ENCODE measurements at places on chromosomes 11 and 22.

GRCh38 chr11:47415949-47416472 lies 7.6 kb downstream of the SLC39A13 start:
- peak; percentile 94 for DNase-seq

DNA sequence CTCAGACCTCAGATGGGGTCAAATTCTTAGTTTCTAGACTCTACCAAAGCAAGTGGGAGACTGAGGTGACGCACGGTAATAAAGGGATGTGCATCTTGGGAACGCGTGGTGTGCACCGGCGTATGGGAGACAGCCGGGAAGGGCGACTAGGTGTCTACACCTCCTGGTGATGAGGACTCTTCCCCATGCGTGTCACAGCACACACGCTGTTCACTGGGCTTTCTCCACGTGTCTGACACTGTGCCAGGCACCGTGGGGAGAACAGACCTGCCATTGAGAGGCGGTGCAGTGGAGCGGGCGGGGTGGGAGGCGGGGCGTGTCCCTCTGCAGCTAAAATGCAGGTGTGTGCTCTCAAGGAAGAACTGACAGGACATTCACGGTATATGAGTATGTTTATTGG lies 5.3 kb downstream of the FXYD6 start:
- no peak for DNase-seq

DNA sequence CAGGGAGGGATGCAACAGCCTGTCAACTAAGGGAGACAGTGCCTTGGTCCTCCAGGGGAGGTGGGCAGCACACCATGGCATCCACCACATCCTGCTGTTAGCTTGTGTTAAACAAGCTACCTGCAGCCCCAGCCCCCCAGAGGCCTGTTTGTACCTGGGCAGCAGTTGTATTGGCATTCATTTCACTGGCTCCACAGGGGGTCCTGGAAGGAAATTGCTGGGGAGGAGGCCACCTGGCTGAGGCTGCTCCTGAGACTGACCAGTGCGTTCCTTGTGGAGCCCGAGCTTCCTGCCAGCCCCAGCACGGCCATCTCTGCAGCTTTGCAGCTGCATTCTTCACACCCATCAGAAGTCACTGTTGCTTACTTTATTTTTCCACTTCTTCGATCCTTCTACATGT lies 479.9 kb downstream of the INSC start:
- no peak for DNase-seq

- DNase-seq, result no peak
Observed at GRCh38 chr22:38751422-38752346, 4.1 kb downstream of the SUN2 start.

- peak; percentile 28 for DNase-seq
Observed at GRCh38 chr11:85810871-85811611, at the start of gene SYTL2. TSS of gene SYTL2 (minus strand) at chr11:85811141. CDS start at chr11:85757725, 53,416 bp downstream.

GRCh38 chr11:122394313-122394712 lies 261.2 kb upstream of the UBASH3B start:
- no peak for DNase-seq
